Activated B cell treated with CpG ODN at 0.5 μM for 24 hours (primary cell): ENCODE measurements at places on chromosomes 12 and 14. TPM values are rescaled to one million over a fixed set of nuclear protein-coding genes. Genes with fewer than 3 reads are reported as not detected.

- no peak for DNase-seq
These were observed 42.3 kb downstream of the RTN1 start for GRCh38 chr14:59828276-59828675.

- no peak for DNase-seq
These were observed 30.8 kb downstream of the SCARB1 start for GRCh38 chr12:124832856-124833255.

CTSG gene
- total RNA-seq: not detected in 2 replicates

PRDM4 gene
- total RNA-seq: 37.8 and 45.2 TPM in 2 replicates

GALNT6 gene
- total RNA-seq: 23.8 and 24.4 TPM in 2 replicates

YY1 gene
- total RNA-seq: 72.6 and 79.2 TPM in 2 replicates
